ENCODE measurements at places on chromosomes 13 and 19.

GRCh38 chr19:49904136-49904535 is 7.4 kb upstream of the IL4I1 start:
- H3K36me3 ChIP-seq, result peaks cover 3% of the 10 kb centered on the region
- H3K27ac ChIP-seq, result no peak overlapping the region
- H3K4me3 ChIP-seq, result no peak overlapping the region
- H3K4me1 ChIP-seq, result peaks cover 5% of the 10 kb centered on the region
- no peak for DNase-seq
- no peaks in the 10 kb centered on the region for H3K27me3 ChIP-seq

- H3K27ac ChIP-seq, result no peak overlapping the region
- H3K27me3 ChIP-seq, result no peaks in the 10 kb centered on the region
- H3K36me3 ChIP-seq, result no peaks in the 10 kb centered on the region
- no peak for DNase-seq
- H3K4me1 ChIP-seq, result peaks cover 3% of the 10 kb centered on the region
Observed at GRCh38 chr13:22883262-22883840, 297.4 kb upstream of the SGCG start.

GRCh38 chr19:51607920-51608562 is 22.2 kb downstream of the SIGLEC5 start:
- peak; percentile 87 for DNase-seq
- H3K27ac ChIP-seq, result no peak overlapping the region
- no peaks in the 10 kb centered on the region for H3K4me1 ChIP-seq
- no peak overlapping the region for H3K4me3 ChIP-seq
- H3K27me3 ChIP-seq, result no peaks in the 10 kb centered on the region

DNA sequence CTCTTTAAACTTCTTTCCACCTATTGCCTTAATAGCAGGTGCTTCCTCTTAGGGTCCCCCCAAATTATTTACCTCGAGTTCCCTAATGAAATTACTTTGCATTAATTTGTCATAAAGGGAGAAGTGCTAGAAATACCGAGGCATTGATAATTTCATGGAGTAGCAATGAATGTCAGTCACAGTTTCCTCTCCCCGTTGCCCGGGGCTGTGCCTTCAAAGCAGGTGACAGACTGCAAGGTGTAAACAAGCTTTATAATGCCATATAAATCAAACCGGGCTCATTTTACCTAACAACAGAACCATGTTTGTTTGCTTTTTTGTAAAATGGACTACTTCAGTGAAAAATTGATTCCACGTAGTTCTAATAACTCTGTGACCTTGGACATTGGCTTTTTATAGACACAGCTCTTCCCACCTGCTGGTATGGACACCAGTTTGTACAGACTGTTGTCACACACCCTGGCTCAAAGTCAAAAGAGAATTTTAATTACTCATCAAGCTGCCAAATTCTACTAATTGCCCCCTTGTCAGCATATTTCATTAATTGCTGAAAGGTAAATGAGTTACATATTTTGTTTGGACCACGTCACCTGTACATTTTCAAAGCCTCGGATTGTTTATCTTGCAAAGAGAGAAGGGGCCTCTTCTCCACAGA is 171.1 kb downstream of the STK24 start:
- H3K27ac ChIP-seq, result no peak overlapping the region
- no peaks in the 10 kb centered on the region for H3K36me3 ChIP-seq
- H3K4me3 ChIP-seq, result no peak overlapping the region
- no peaks in the 10 kb centered on the region for H3K4me1 ChIP-seq

DNA sequence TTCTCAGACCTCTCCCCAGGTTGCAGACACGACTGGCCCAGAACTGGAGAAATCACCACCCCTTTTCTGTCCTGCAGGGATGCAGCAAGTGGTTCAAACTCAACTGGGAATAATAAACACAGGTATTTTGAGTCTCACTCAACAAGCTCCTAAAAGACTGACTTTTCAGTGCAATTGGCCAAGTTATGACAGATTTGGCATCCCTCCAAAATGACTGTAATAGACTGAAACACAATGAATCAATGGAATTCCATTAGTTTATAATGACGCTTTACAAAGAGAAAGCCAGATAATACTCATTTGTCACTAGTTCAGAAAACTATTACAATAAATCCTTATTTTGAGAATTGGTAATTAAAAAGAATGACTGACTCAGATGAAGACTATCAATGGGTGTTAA is 38.1 kb downstream of the MIPEP start:
- no peak overlapping the region for H3K27ac ChIP-seq
- DNase-seq, result no peak
- no peaks in the 10 kb centered on the region for H3K27me3 ChIP-seq
- peaks cover 26% of the 10 kb centered on the region for H3K4me1 ChIP-seq

- H3K36me3 ChIP-seq, result no peaks in the 10 kb centered on the region
- no peak overlapping the region for H3K4me3 ChIP-seq
Observed at GRCh38 chr13:43107780-43108179, 84.4 kb downstream of the DNAJC15 start.

GRCh38 chr13:113224486-113224885 is 15.1 kb downstream of the CUL4A start:
- H3K27me3 ChIP-seq, result no peaks in the 10 kb centered on the region
- peaks cover 41% of the 10 kb centered on the region for H3K36me3 ChIP-seq
- no peaks in the 10 kb centered on the region for H3K4me1 ChIP-seq
- no peak overlapping the region for H3K4me3 ChIP-seq

GRCh38 chr19:32397671-32398101 is 7.9 kb upstream of the DPY19L3 start:
- H3K4me3 ChIP-seq, result no peak overlapping the region
- H3K27me3 ChIP-seq, result no peaks in the 10 kb centered on the region
- H3K4me1 ChIP-seq, result no peaks in the 10 kb centered on the region
- no peak for DNase-seq

DNA sequence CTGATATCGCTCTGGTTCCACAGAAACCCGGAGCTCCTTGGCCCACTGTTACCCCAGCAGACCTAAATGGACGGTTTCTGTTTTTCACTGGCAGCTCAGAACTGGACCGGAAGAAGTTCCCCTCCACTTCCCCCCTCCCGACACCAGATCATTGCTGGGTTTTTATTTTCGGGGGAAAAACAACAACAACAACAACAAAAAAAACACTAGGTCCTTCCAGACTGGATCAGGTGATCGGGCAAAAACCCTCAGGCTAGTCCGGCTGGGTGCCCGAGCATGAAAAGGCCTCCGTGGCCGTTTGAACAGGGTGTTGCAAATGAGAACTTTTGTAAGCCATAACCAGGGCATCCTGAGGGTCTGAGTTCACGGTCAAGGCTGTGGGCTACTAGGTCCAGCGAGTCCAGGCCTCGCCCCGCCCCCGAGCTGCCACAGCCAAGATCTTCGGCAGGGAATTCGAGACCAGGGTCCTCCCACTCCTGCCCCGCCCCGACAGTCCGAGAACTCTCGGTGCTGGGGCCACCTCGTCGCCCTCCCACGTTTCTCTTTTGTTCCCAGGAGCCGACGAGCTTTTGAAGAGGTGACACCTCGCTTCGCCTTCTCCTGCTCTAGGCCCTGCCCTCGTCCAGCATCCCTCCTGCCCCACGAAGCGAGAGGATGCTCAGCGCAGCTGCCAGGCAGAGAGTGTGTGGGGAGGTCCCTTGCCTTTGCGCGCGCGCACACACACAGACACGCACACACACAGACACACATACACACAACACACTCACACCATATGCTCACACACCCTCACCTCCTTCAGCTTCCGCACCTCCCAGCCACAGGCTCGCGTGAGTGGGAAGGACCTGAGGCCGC is 8.8 kb downstream of the ZIC2 start:
- H3K4me1 ChIP-seq, result no peaks in the 10 kb centered on the region
- peaks cover 97% of the 10 kb centered on the region for H3K27me3 ChIP-seq
- no peak overlapping the region for H3K27ac ChIP-seq
- H3K4me3 ChIP-seq, result peak overlapping the region; percentile 20
- no peaks in the 10 kb centered on the region for H3K36me3 ChIP-seq
- DNase-seq, result peak; percentile 16

- H3K4me1 ChIP-seq, result no peaks in the 10 kb centered on the region
- H3K36me3 ChIP-seq, result peaks cover 20% of the 10 kb centered on the region
- H3K27ac ChIP-seq, result no peak overlapping the region
- no peak for DNase-seq
- H3K4me3 ChIP-seq, result no peak overlapping the region
- H3K27me3 ChIP-seq, result no peaks in the 10 kb centered on the region
Observed at GRCh38 chr13:23352161-23352560, 81.3 kb downstream of the SACS start.

- H3K36me3 ChIP-seq, result no peaks in the 10 kb centered on the region
- peaks cover 36% of the 10 kb centered on the region for H3K27me3 ChIP-seq
- no peaks in the 10 kb centered on the region for H3K4me1 ChIP-seq
- no peak overlapping the region for H3K27ac ChIP-seq
Observed at GRCh38 chr13:23159205-23159759, 21.5 kb upstream of the SGCG start.

GRCh38 chr19:3683405-3684053 is 16.7 kb downstream of the PIP5K1C start:
- DNase-seq, result no peak
- H3K4me1 ChIP-seq, result peaks cover 23% of the 10 kb centered on the region
- no peak overlapping the region for H3K4me3 ChIP-seq

GRCh38 chr13:34417896-34418295 is 524.2 kb upstream of the NBEA start:
- no peak overlapping the region for H3K27ac ChIP-seq
- no peaks in the 10 kb centered on the region for H3K27me3 ChIP-seq
- no peaks in the 10 kb centered on the region for H3K36me3 ChIP-seq
- H3K4me1 ChIP-seq, result no peaks in the 10 kb centered on the region
- DNase-seq, result no peak

DNA sequence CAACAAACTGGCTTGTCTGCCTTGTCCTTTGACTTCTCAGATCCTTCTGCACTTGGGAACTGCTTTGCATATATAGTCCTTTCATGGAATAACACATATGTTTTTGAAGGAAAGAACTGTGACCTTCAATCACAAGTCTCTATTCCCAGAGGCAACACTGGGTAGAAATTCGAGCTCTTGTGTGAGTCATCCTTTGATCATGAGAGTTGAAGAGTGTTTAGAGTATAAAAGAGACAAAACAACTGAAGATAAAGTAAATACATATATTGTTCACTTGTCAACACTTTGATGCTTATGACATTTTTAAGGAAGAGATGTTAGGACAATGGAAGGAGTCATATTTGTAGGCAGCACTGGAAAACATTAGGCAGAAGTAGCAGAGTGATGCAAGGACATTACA is 5.2 kb upstream of the OR7A5 start:
- no peak for DNase-seq
- H3K4me3 ChIP-seq, result no peak overlapping the region
- no peaks in the 10 kb centered on the region for H3K4me1 ChIP-seq
- H3K36me3 ChIP-seq, result no peaks in the 10 kb centered on the region

- no peak overlapping the region for H3K4me3 ChIP-seq
- peaks cover 8% of the 10 kb centered on the region for H3K36me3 ChIP-seq
- peaks cover 2% of the 10 kb centered on the region for H3K4me1 ChIP-seq
- no peak for DNase-seq
- H3K27me3 ChIP-seq, result no peaks in the 10 kb centered on the region
- no peak overlapping the region for H3K27ac ChIP-seq
Observed at GRCh38 chr19:16420781-16421386, 50.9 kb downstream of the EPS15L1 start.

DNA sequence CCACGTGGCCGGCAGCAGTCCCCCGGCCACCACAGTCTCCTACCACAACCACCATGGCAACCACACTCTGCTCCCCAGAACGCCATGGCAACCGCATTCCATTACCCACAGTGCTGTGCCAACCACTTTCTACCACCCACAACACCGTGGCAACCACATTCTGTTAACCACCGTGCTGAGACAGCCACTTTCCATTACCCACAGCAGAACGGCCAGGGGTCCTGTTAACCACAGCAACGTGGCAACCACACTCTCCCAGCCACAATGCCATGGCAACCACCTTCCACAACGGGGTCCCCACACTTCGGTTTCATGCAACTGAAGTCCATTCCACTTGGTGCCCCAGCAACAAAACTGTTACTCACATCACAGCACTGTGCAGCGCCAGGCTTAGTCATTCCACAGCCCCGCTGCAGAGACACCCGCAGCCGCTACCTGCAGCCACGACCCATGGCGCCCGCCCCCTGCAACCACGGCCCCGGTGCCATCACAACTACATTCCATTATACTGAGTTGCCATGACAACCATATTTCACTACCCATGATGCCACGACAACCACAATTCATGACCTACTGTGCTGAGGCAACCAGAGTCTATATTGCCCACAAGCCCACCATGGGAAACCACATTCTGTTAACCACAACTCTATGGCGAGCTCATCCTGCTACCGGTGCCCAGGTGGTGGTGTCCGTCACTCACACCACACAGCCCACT is 10.0 kb downstream of the DPF1 start:
- H3K27ac ChIP-seq, result no peak overlapping the region
- peaks cover 13% of the 10 kb centered on the region for H3K27me3 ChIP-seq
- peaks cover 38% of the 10 kb centered on the region for H3K4me1 ChIP-seq
- no peaks in the 10 kb centered on the region for H3K36me3 ChIP-seq
- H3K4me3 ChIP-seq, result no peak overlapping the region

DNA sequence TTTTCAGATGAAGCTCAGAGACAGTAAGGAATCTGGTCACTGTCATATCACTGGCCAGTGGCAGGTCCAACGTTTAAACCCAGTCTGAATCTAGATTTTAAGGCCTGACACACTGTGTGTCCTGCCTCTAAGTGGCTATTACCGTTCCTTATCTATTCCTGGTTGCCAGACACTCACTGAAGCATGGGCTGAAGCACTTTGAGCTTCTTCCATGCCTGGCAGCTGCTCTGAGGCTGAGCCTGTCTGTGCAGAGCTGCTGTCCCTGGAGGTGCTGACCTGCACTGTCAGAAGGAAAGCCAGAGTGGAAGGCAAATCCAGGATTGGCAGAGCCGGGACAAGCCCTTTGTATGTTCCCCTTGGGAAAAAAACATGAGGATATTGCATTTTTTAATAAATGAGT is 109.2 kb upstream of the SLC7A1 start:
- no peak overlapping the region for H3K4me3 ChIP-seq
- no peak overlapping the region for H3K27ac ChIP-seq
- H3K36me3 ChIP-seq, result no peaks in the 10 kb centered on the region
- no peaks in the 10 kb centered on the region for H3K4me1 ChIP-seq

GRCh38 chr19:54674021-54674617 is 11.3 kb downstream of the LILRB4 start:
- H3K27ac ChIP-seq, result no peak overlapping the region

- H3K4me1 ChIP-seq, result peaks cover 31% of the 10 kb centered on the region
- peak overlapping the region; percentile 87 for H3K27ac ChIP-seq
- peaks cover 18% of the 10 kb centered on the region for H3K36me3 ChIP-seq
- peak; percentile 88 for DNase-seq
- H3K27me3 ChIP-seq, result no peaks in the 10 kb centered on the region
- H3K4me3 ChIP-seq, result peak overlapping the region; percentile 81
Observed at GRCh38 chr19:18340990-18341868, 831 bp downstream of the PGPEP1 start.
